ENCODE measurements at places on chromosomes 2 and 18. TPM values are rescaled to one million over a fixed set of nuclear protein-coding genes. Genes with fewer than 3 reads are reported as not detected.

Gene THSD7B
- polyA plus RNA-seq, result 3.3 TPM

Gene TUBB6
- 57.9 TPM for polyA plus RNA-seq

Gene VWC2L
- polyA plus RNA-seq, result 0.10 TPM

Gene RIT2
- not detected for polyA plus RNA-seq

Gene RAX
- not detected for polyA plus RNA-seq

Gene SNRNP27
- polyA plus RNA-seq, result 84.7 TPM

Gene TEKT4
- 0.25 TPM for polyA plus RNA-seq

Gene GAL3ST2
- 0.92 TPM for polyA plus RNA-seq
